Thoracic aorta (tissue), 2 donors: ENCODE measurements at places on chromosomes 4 and X. TPM values are rescaled to one million over a fixed set of nuclear protein-coding genes. Genes with fewer than 3 reads are reported as not detected.
A peak's percentile ranks its signal among the peaks of the same experiment; 100 is the strongest.

DNA sequence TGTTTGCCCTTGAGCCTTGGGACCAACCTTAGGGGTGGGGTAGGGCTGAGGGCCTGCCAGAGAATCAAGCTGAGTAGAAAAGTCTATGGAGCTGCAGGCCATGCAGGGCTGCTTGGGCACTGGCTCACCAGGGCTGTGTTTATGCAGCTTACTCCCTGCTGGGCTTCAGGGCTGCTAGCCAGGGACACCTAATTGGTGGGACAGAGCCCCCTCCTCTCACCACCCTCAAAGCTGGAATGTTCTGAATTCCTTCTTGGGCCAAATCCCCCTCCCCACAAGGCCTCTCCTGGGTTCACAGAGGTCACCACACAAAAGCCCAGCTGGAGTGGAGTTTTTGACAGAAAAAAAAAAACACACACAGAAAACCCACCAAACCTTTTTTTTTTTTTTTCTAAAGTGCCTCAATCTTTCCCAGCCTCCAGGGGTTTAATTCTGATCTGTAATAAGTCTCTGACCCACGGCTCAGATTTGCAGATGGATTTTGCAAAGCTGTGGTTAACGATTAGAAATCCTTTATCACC, at the start of gene CLDN2:
Gene CLDN2 (plus strand): TSS at position 471 of the 521 bp plus-strand sequence. CDS start 7,827 bp downstream, outside the sequence.
- H3K4me3 ChIP-seq: no peak within 1 kb of the TSS
- H3K4me1 ChIP-seq: no peaks in the 10 kb centered on the region
- H3K27me3 ChIP-seq: no peaks in the 10 kb centered on the region
- H3K27ac ChIP-seq: no peak within 1 kb of the TSS

DNA sequence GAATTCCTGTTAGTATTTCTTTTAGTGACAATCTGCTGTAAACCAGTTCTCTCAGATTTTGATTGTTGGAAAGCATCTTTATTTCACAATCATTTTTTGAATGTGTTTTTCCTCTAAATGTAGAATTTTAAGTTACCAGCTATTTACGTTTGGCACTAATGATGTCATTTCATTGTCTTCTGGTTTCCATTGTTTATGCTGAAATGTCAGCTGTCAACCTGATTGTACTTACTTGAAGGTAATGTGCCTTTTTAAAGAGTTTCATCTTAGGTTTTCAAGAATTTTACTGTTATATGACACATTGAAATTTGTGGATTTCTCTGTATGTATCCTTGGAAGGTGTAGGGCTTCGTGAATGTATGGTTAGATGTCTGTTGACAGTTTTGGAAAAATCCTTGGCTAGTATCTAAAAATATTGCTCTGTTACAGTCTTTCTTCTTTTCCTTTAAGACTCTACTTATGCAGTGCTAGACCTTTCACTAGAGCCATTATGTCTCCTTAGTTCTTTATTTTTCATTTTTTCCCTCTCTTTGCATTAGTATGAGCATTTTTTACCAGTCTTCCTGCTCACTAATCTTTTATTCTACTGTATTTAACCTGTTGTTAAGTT, 30.4 kb downstream of the SMAD1 start:
- no peaks in the 10 kb centered on the region for H3K36me3 ChIP-seq
- DNase-seq: no peak
- H3K27me3 ChIP-seq: no peaks in the 10 kb centered on the region
- H3K4me3 ChIP-seq: no peak overlapping the region

DNA sequence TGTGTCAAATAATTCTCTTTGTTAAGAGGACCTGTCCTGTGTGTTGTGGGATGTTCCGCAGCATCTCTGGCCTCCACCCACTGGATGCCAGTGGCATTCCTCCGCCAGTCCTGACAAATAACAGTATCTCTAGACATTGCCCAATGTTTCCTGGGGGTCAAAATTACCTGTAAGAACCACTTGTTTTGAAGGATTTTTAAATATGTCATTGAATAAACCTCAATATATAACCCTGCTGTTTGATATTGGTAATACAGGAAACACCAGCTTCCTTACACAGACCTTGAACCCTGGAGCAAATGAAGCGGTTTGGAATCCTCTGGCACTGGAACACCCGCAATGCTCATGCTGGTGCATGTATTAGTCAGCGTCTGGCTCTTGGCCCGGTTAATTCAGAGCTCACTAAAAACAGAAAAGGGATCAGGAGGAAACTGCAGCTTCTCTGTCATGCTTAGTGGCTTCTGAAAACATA, 101.3 kb downstream of the TBL1X start:
- H3K4me1 ChIP-seq: peaks cover 43% of the 10 kb centered on the region
- peak; percentile 21 for DNase-seq
- H3K27ac ChIP-seq: no peak overlapping the region
- H3K4me3 ChIP-seq: no peak overlapping the region
- H3K27me3 ChIP-seq: no peaks in the 10 kb centered on the region
- no peaks in the 10 kb centered on the region for H3K36me3 ChIP-seq

DNA sequence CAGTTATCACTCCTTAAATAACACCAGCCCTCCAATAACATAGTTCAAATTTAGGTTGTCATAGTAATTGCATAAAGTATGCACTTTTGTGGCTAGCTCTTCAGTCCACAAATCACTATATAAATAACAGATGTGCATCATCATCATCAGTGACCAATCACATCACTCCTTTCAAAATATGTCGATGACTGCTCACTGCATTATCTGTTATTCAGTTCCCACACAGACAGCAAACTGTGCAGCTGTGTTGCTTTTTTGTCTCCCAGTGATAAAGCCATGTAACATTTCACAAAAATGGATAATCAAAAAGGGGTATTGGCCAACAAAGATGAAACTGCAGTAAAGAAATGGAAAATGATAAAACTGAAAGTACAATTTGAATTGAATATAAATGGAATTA, 205.4 kb downstream of the DCLK2 start:
- no peaks in the 10 kb centered on the region for H3K36me3 ChIP-seq
- no peak overlapping the region for H3K27ac ChIP-seq
- H3K4me1 ChIP-seq: no peaks in the 10 kb centered on the region
- no peaks in the 10 kb centered on the region for H3K27me3 ChIP-seq
- no peak overlapping the region for H3K4me3 ChIP-seq

DNA sequence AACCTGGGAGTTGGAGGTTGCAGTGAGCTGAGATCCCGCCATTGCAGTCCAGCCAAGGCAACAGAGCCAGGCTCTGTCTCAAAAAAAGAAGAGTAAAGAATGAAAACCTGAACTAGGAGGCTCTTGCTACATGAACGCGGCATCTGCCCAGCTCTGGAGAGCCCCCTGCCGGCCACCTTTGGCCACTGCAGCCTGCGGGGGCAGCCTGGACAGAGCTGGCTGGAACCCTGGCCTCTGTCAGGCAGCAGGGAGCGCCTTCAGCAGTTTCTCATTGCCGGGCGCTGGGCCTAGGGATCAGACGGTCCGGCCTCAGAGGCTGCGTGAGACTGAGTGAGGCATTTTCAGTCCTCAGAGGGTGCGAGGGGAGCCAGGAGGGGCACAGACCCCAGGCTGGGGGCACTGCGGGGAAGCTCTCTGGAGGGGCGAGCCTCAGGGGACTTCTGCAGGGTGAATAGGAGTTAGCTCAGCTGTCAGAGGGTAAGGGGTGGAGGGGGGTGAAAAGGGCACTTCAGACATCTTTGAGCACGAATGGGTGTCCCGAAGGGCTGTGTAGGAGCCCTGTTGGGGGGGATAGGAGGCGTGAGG, 17.5 kb downstream of the DOK7 start:
- H3K4me1 ChIP-seq: peaks cover 34% of the 10 kb centered on the region
- no peaks in the 10 kb centered on the region for H3K36me3 ChIP-seq
- no peak for DNase-seq
- no peak overlapping the region for H3K4me3 ChIP-seq
- peak overlapping the region; percentile 96 for H3K27ac ChIP-seq
- no peaks in the 10 kb centered on the region for H3K27me3 ChIP-seq

DNA sequence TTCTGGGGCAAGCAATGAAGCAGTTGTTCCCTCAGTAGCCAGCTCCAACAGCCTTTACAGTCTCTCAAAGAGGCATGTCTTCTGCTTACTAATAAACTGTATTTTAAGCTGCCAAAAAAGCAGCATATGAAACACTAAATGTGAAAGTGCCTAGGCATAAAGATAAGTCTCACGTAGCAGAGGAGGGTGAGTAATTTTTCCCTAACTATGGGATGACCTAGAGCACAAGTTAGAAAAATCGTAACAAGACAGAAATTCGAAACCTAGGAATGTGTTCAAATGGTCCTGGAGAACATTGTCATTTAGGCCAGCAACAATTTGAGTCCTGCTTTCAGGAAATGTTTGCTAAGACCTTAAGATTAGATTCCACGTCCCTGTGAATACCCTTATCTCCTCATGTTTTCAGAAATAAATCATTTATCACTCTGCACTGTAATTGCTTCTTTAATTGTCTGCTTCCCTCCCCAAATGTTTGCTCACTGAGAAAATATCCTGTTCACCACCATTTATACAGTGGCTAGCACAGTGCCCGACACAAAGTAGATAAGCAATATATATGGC, 222.2 kb downstream of the KCNIP4 start:
- no peaks in the 10 kb centered on the region for H3K4me1 ChIP-seq
- H3K4me3 ChIP-seq: no peak overlapping the region
- H3K36me3 ChIP-seq: no peaks in the 10 kb centered on the region
- DNase-seq: no peak
- H3K27me3 ChIP-seq: no peaks in the 10 kb centered on the region
- H3K27ac ChIP-seq: no peak overlapping the region

- no peak for DNase-seq
- peaks cover 36% of the 10 kb centered on the region for H3K4me1 ChIP-seq
- H3K36me3 ChIP-seq: no peaks in the 10 kb centered on the region
- H3K27me3 ChIP-seq: no peaks in the 10 kb centered on the region
- H3K4me3 ChIP-seq: no peak overlapping the region
Measured at GRCh38 chr4:119106036-119107000, 29.3 kb upstream of the MYOZ2 start.

LRAT gene
- total RNA-seq: not detected

BGN gene
- 1,777 TPM for total RNA-seq

SLC6A14 gene
- not detected for total RNA-seq

RAB39B gene
- 0.14 TPM for total RNA-seq
